NCI-H2029 (cell line): ENCODE measurements at places on chromosomes 2 and 18.

- no peak for DNase-seq
These were observed 191.3 kb downstream of the MYO1B start for GRCh38 chr2:191436368-191437055.

- peak; percentile 45 for DNase-seq
These were observed 99.2 kb downstream of the RAPGEF4 start for GRCh38 chr2:172834881-172835280.

- DNase-seq: no peak
These were observed 96.4 kb upstream of the MSTN start for GRCh38 chr2:190158798-190159434.

DNA sequence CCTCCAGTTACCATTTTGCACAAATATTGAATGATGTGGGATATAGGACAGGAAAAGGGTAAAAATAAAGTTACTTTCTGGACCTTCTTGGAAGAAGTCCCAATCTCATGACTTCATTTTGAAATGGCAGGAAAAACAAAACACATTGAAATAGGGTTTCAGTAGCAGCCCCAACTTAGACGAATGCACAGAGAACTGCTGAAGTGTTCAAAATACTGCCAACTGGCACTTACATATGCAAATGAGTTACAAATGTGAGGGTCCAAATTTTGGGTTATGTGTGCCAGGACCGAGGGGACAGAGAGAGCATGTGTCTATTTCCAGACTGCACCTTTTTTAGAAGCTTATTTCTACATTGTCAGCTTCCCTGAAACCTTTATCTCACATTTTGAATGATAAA is 112.9 kb upstream of the CCDC68 start:
- DNase-seq: no peak

DNA sequence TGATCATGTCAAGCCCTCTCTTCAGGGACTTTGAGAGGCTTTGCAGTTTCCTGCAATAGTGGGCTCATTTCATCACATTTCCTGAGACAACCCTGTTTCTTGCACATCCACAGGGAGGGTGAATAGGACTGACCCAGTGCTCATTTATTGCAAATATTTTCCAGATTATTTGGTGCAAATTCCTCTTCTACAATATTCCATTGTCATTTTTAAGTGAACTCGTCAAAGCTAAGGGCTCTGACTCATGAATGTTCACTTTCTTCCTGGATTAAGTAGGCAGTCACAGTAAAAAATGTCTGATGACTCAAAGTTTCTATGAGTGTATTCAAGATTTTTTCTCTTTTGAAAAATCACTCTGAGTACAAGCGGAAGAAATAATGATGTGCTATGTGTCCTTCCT is 225.5 kb upstream of the GALNT5 start:
- no peak for DNase-seq

- peak; percentile 71 for DNase-seq
These were observed 71.0 kb downstream of the NOL4 start for GRCh38 chr18:34153711-34154110.

DNA sequence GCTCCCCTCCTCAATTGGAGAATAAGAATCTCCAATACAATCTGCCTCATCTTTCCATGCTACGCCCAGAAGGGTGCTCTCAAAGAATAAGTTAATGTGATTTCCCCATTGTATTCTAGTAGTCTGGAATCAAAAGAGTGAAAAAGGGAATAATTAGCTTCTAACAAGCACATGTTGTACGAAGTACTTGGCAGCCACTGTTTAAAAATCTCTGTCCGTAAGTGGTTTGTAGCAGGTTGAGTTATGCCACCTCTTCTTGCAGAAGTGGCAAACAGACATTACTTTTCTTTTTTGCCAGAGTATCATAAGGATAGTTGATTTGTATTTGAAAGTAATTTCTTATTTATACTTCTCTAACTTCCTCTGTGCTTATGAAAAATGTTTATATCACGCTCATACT is 184.7 kb downstream of the CD226 start:
- no peak for DNase-seq

GRCh38 chr2:170501421-170502043 is 213.6 kb upstream of the SP5 start:
- DNase-seq: no peak

GRCh38 chr2:201939453-201939941 is 94.2 kb upstream of the FZD7 start:
- DNase-seq: no peak

DNA sequence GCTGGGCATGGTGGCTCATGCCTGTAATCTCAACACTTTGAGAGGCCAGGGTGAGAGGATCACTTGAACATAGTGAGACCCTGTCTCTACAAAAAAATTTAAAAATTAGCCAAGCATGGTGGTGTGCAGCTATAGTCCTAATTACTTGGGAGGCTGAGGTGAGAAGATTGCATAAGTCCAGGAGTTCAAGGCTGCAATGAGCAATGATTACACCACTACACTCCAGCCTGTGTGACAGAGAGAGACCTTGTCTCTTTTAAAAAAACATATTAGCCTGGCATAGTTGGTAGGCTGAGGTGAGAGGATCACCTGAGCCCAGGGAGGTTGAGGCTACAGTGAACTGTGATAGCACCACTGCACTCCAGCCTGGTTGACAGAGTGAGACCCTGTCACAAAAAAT is 13.7 kb downstream of the TRAPPC8 start:
- DNase-seq: no peak

DNA sequence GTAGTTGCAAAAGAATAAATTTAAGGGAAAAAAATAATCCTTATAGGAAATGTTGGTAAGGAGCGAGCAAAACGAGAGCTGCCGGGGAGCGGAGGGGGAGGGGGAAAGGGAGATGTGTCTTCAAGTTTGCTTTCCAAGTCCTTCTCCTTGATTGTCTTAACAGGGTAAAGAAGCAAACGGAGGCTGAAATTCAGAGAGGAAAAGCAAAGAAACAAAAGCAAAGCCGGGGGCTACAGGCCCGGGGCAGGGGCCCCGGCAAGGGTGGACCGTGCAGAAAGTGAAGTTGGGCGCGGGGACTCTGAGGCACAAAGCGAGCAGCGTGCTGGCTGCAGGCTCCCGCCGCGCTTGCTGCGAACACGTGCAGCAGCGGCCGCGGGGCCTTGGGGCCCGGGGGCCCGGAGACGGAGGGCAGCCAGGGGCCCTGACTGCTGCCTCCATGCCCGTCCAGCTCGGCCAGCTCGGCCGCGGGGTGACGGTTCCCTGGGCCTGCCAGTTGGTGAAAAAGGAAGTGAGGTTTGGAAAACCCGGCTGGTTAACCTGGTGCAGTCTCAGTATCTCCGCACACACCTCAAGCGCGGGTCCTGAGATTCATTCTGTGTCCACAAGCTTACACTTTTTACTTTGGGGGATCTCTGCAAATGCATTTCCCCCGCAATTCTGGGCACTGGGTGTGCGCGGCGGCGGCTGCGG is 4.1 kb downstream of the BCL11A start:
- no peak for DNase-seq

- DNase-seq: no peak
These were observed 352.9 kb downstream of the LPIN1 start for GRCh38 chr2:12099374-12099773.

DNA sequence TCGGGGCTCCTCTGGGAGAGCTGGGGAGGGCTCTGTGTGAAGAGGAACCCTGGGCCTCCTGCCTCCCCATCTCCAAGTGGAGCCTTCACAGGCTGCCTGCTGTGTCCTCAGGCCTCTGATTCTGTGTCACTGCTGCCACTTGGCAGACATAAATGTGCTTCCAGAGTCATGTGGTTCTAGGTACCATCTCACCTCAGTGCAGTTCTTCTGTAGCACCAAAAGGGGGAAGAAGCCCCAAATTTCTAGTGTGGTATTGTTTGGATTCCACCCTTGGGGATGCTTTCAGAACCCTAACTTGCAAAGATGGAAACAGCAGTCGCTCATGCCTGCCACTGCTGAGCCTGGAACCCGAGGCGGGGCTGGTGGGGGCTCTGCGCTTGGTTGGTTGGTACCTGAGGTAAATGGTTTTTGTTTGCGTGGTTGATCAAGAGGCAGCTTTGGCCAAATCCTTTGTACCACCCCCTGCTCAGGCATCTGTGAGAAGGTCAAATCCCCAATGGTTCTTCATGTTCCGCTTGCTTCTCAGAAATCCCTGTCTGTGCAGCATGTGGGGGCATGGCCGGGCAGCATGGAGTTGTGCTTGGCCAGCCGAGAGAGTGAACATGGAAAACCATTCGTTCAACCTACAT is 27.5 kb downstream of the COA5 start:
- no peak for DNase-seq

DNA sequence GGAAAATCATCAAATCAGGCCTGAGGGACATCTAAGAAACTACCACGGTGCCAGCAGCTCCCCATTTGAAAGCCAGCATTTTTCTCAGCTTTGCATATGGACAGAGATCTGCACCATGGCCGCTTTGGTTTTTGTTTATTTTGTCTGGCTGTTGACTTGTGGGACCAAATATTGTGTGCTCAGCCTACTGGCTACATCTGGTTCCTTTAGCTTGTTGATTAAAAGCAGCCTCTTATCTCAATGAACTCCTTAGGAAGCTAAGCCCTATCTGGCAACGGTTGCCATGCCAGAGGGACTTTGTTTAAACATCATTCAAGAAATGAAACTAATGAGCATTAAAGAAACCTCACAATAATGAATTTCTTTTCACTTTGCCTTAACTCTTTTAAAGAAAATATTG is 32.4 kb upstream of the CCDC150 start:
- peak; percentile 81 for DNase-seq

DNA sequence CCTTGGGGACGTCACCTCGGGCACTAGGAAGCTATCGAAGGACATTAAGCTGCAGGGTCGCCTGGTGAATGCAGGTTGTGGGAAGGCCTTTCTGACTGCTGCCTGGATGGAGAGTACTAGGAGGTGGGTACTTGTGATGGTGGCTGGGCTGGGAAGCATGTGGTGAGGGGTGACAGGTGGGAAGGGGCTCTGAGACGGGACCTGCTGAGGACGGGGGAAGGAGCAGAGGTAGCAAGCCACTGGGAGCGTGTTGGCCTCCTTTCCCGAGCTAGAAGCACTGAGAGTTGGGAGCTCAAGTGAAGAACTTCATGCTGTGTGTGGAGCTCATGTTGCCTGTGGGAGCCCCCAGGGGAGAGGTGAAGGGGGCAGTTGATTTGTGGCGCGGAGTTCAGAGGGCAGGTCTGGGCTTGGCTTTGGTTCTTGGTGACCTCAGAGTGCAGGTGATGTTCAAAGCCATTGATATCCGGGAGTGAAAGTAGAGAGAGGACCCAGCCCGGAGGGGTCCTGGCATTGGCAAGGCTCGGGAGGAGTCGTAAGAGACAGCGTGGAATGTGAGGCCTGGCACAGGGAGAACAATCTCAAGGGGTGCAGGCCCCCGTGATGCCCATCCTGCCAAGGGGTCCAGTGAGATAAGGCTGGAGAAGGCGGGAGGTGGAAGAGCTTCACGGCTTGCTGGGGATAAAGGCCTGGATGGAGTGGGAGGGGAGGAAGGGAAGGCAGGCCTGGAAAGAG is 13.2 kb downstream of the MROH2A start:
- DNase-seq: no peak

DNA sequence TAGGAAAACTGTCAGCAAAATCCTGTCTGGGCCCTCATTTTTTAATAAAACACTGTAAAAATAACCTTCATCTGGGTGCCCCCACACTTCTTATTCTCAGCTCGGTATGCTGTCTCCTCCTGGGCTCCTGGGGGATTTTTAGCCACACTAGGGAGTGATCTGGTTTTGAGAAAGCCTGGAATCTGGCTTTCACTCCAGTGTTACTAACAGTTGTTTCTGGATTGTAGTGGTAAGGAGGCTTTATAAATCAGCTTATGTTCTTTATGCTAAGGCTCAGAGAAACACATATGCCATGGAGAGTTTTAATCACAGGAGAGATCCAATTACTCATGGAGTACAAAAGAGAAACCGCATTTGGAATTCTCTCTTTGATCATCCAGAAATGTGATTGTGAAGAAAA is 744.3 kb upstream of the SOX11 start:
- DNase-seq: no peak

DNA sequence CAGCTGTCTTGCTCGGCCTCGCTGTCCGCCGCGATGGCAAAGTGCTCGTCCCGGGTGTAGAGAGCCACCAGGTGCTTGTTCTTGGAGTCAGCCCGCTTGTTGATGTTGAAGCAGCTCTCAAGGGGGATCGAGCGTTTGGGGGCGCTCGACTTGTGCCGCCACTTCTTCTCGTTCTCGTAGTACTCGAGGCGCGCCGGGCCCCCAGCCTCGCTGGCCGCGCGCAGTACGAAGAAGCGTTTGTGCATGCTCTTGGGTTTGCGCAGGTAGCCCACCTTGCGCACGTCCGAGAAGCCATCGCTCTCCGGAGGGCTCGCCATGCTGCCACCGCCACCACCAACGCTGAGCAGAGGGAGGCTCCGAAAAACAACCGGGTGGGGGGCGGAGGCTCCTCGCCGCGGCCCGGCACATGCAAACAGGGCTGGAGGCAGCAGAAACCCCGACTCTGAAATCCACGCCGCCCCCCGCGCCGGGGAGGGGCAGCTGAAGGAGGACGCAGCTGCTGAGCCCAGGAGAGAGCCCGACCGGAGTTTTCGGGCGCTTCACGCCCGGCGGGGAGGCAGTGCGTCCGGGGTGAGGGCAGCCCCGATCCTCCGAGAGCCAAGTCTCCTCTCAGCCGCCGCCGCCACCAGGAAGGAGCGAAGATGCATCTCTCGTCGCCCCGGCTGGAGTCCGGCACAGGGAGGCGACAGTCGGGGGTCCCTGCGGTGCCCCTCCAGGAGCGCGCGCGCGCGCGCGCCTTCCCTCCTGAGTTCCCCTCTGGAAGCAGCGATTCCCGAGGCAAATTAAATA is 1.0 kb downstream of the IRS1 start:
- DNase-seq: no peak

DNA sequence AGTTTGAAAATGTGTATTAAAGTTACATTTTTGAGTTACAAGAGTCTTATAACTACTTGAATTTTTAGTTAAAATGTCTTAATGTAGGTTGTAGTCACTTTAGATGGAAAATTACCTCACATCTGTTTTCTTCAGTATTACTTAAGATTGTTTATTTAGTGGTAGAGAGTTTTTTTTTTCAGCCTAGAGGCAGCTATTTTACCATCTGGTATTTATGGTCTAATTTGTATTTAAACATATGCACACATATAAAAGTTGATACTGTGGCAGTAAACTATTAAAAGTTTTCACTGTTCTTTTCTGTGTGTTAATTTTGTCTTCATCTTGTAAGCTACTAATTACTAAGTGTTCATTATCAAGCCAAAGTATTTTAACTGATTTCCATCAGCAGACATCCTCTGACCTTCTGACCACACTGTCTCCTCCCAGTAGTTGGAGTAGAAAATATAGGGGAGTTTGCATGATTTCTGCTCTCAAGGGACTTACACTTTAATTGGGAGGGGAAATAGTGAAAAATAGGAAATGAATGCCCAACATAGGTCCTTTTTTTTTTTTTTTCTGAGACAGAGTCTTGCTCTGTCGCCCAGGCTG is 4.3 kb downstream of the PMAIP1 start:
- no peak for DNase-seq

GRCh38 chr2:128735296-128735960 is 416.8 kb upstream of the HS6ST1 start:
- DNase-seq: no peak
